ENCODE measurements at places on chromosomes 6 and 20. TPM values are rescaled to one million over a fixed set of nuclear protein-coding genes. Genes with fewer than 3 reads are reported as not detected.

DNA sequence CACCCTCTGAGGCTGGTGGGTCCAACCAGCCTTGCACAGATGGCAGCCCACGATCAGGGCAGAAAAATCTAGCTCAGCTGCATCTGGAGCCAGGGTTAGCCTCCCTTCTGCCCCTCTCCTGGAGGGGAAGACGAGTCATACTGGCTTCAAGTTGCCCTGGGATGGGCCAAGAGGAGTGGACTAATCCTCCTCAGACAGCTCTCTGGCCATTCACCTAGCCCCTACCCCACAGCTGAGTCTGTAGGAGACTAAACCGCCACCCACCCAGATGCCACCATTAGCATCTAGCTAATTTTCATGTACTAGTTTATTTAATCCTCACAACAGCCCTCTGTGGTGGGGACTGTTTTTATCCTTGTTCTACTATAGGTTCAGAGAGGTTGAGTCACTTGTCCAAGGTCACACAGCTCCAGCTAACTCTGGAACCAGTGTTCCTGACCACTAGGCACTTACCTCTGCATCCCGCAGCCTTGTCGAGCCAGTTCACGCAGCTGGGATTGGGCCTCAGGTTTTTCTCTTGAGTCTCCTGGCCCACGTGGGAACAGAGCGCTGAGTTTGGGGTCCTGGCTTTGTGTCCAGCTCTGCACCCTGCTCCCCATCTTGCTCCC lies 48.5 kb upstream of the CCDC167 start:
- no peaks in the 10 kb centered on the region for H3K36me3 ChIP-seq
- H3K4me3 ChIP-seq = no peak overlapping the region
- DNase-seq = no peak

- no peak overlapping the region for H3K4me3 ChIP-seq
- H3K27me3 ChIP-seq = peaks cover 72% of the 10 kb centered on the region
- H3K27ac ChIP-seq = no peak overlapping the region
- H3K4me1 ChIP-seq = peaks cover 7% of the 10 kb centered on the region
- no peaks in the 10 kb centered on the region for H3K36me3 ChIP-seq
Observed at GRCh38 chr20:38645351-38645750, 43.7 kb downstream of the ARHGAP40 start.

DNA sequence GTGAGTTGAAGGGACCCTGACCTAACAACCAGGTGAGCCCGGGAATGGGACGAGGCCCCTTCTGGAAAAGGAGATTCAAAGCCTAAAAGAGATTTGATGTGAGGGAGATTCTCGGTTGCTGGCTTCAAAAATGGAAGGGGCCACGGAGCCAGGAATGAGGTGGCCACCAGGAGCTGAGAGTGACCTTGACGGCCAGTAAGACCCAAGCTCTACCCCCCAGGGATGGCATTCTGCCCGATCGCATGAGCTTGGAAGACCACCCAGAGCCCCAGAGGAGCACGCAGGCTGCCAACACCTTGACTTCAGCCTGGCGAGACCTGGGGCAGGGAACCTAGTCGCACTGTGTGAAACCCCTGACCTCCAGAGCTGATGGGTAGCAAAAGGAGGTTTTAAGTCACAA lies 163.9 kb downstream of the BMP7 start:
- no peaks in the 10 kb centered on the region for H3K27me3 ChIP-seq
- H3K36me3 ChIP-seq = no peaks in the 10 kb centered on the region
- no peak for DNase-seq
- no peak overlapping the region for H3K27ac ChIP-seq

DNA sequence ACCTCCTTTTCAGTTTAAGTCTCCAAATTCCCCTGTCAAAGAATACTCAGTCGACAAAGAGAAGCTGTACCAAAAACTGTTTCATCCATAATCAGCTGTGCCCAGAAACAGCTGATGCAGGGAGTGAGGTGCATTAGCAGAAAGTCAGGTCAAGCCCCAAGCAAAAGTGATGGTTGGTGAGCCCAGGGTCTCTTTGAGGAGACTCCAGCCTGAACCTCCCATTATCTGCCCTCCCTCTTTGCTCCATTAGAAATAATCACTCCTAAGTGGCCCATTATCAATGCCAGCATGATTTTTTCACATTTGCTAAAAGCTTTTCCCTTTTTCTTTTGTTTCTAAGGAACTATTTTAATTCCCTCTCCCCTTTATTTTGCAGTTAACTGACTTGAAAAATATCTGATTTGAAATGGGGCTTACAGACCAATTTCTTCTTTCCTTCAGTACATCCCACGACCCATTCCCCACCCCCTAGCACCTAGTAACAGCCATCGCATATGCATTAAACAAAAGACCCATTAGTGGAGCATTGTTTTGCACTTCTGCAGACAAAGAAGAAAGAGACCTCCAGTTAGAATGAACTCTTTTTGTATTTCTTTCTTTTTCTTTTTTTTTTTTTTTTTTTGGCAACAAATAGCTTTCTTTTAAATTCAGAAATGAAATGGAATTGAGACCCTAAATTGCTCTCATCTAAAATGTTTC lies 257.0 kb downstream of the GRIK2 start:
- H3K27ac ChIP-seq = no peak overlapping the region
- no peaks in the 10 kb centered on the region for H3K27me3 ChIP-seq
- no peaks in the 10 kb centered on the region for H3K36me3 ChIP-seq
- no peak overlapping the region for H3K4me3 ChIP-seq

ASIP gene
- not detected for total RNA-seq

DNA sequence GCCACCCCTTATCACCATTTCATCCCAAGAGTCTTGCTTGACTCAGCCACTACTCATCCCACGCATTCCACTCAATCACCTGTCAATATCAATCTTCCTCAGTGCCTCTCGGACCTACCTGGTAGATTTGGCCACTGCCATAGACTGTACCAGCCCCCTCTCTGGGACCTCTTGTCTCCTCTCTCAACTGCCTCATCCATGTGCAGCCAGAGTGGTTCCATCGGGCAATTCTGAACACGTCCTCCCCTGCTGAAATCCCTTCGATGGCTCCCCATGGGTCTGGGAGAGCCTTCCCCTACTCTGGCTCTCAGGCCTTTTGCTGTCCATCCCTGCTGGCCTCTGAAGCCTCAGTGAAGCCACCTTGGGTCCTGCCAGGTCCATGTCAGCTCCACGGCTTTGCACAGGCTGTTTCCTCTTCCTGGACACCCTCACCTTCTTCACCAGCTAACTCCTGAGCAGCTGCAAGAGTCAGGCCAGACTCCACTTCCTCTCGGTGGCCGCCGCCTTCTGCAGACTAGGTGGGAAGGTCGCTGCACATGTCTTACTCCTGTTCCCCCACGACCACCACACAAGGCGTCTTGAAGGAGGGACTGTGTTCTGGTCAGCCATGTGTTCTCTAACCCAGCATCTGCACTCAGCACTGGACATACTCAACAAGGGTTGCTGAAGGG lies 120.4 kb downstream of the TOX2 start:
- H3K4me1 ChIP-seq = no peaks in the 10 kb centered on the region
- H3K27me3 ChIP-seq = peaks cover 3% of the 10 kb centered on the region
- DNase-seq = no peak
- no peaks in the 10 kb centered on the region for H3K36me3 ChIP-seq

DNA sequence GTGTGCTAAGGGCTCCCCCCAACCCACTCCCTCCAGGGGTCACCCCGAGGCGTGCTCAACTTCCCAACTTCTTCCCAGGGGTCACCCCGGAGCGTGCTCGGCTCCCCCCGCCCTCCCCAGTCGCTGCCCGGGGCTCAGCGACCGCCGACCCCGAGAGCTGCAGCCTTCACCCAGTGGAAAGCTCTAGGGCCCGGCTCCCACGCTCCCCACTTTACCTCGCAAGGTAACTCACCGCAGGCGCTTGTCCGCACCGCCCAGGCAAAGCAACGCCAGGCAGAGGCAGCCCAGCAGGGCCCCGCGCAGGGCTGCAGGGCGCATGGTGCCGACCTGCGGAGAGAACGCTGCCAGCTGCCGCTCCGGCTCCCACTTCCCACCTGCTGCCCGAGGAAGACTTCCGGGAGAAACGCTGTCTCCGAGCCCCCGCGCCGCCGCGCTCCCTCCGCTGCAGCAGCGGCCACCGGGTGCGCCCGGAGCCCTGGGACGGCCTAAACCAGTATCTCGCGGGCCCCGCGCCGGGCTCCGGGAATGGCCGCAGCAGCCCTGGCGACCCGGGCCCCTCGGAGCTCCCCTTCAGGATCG lies 396 bp downstream of the RNASET2 start:
- H3K27me3 ChIP-seq = no peaks in the 10 kb centered on the region
- H3K36me3 ChIP-seq = no peaks in the 10 kb centered on the region
- peak overlapping the region; percentile 79 for H3K4me3 ChIP-seq
- peaks cover 14% of the 10 kb centered on the region for H3K4me1 ChIP-seq

- H3K27me3 ChIP-seq = no peaks in the 10 kb centered on the region
- no peak for DNase-seq
- peaks cover 6% of the 10 kb centered on the region for H3K4me1 ChIP-seq
- H3K27ac ChIP-seq = peak overlapping the region; percentile 87
- peak overlapping the region; percentile 19 for H3K4me3 ChIP-seq
- no peaks in the 10 kb centered on the region for H3K36me3 ChIP-seq
Observed at GRCh38 chr6:111759836-111760785, 113.1 kb downstream of the FYN start.

DNA sequence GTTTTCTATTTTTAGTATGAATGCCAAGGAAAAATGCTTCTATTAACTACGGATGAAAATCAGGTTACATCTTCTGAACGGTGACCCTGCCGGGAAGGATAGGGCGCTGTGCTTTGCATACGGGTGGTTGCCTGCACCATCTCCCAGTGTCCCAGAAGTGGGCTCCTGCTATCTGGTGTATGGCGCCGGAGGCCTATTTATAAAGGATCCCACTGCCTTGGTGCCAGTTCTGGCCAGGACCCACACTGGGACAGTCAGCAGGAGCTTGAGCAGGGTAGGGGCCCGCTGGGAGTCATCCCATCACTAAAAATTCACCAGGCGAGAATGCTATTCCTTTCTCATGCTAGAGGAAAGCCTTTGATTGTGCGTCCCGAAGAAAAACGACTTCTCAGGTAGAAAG lies 22.9 kb downstream of the TMEM242 start:
- no peaks in the 10 kb centered on the region for H3K27me3 ChIP-seq
- H3K4me3 ChIP-seq = no peak overlapping the region
- no peaks in the 10 kb centered on the region for H3K36me3 ChIP-seq
- peaks cover 29% of the 10 kb centered on the region for H3K4me1 ChIP-seq

DNA sequence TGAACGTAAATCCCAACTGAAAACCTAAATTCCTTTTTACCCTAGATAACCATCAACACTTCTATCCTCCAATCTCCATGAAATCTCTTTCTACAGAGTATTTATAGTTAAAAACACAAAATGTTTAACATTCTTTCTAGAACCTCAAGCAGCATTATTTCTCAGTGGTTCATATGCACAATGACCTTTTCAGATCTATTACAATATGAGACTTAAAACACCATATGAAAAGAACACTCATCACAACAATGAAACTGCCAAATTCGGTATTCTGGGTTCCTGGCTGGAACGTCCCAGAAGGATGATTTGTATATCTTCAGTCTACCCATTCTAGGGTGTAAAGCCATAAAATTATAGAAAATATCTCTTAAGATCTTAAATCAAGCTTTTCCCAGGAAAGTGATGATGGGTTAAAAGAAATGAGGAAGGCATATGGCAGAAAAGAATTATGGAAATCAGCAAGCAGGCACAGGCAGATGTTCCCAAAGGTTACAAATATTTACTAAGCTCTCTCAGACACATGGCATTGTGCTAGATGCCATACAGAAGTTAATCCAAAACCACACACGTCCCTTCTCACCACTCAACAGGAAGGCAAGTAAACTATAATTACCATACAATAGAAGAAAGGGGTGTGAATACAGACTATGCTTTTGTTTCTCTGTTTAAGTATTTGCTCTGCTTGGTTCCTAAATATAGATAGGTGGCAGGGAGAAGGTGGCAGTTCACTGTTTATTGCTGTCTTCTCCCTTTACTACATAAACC lies 118.0 kb downstream of the CHD6 start:
- no peak for DNase-seq
- H3K4me1 ChIP-seq = peaks cover 14% of the 10 kb centered on the region
- H3K27ac ChIP-seq = no peak overlapping the region
